ENCODE measurements at places on chromosomes 6 and 20.

GRCh38 chr6:15713325-15713724 lies 50.5 kb upstream of the DTNBP1 start:
- no peak for DNase-seq

- DNase-seq, result peak; percentile 23
Observed at GRCh38 chr20:433300-433975, 25.3 kb downstream of the RBCK1 start.

- no peak for DNase-seq
Observed at GRCh38 chr6:142913511-142914047, 31.4 kb downstream of the HIVEP2 start.

- no peak for DNase-seq
Observed at GRCh38 chr20:17662333-17663039, 19.6 kb downstream of the RRBP1 start.

- DNase-seq, result no peak
Observed at GRCh38 chr6:139903411-139904157, 529.1 kb upstream of the CITED2 start.

- no peak for DNase-seq
Observed at GRCh38 chr6:134774201-134774638, 175.7 kb downstream of the ALDH8A1 start.

DNA sequence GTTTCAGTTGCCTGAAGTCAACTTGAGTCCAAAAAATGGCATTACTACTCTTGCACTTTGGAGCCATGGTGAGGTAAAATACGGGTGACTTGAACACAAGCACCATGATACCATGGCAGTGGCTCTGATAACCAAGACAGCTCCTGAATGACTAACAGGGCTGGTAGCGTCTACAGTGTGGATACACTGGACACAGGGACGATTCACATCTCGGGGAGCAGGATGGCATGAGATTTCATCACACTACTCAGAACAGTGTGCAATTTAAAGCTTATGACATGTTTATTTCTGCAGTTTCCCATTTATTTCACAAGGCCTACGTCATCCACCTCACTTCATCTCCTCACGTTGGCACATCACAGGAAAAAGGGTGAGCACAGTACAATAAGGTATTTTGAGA lies 950.9 kb downstream of the KIF16B start:
- no peak for DNase-seq

DNA sequence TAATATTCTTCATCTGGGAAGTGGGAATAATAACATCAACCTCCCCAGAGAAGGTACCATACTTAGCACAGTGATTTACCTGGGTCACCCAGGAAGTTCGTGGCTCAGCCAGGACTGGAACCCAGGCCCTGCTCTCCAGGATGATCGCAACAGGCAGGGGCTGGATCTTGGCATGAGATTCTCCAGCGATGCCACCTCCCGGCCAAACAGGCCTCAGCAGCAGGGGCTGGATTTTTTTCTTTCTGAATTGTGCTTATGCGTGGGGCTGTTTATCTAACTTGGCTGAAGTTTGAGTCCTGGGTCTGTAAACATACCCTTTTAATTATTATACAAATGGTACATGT lies 129.5 kb upstream of the PTPN1 start:
- DNase-seq, result peak; percentile 73

GRCh38 chr6:151254451-151255081 lies 14.8 kb downstream of the AKAP12 start:
- no peak for DNase-seq

DNA sequence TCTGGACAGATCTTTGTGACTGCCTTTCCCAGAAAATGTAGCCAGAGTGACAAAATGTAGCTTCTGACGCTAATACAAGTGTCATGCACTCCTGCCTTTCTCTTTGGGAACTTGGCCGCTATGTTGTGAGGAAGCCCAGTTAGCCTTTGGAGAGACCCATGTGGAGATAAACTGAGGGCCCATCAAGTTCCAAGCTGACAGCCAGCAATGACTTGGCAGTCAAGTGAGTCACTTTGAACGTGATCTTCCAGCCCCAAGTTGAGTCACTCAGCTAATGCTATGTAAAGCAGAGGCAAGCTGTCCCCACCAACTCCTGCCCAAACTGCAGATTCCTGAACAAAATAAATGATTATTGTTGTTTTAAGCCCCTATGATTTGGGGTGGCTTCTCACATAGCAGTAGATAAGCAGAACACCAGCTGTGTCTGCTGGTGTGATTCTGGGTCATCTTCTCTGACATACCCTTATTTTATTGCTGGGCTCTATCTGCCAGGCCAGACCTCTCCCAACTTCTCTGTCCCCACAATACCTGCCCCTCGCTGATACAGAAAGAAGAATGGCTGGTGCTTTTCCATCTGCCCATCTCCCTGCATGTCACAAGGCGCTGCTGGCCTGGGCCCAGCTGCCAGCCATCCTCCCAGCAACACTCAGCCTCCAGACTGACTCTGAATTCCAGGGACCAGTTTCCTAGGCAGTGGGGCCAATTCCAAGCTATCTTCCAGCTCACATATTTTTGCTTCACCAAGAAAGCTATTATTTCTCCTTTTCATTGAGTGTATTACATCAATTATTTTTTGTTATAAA lies 274.8 kb downstream of the LRFN2 start:
- DNase-seq, result no peak

- no peak for DNase-seq
Observed at GRCh38 chr6:11164717-11165646, 53.5 kb upstream of the ERVFRD-1 start.

DNA sequence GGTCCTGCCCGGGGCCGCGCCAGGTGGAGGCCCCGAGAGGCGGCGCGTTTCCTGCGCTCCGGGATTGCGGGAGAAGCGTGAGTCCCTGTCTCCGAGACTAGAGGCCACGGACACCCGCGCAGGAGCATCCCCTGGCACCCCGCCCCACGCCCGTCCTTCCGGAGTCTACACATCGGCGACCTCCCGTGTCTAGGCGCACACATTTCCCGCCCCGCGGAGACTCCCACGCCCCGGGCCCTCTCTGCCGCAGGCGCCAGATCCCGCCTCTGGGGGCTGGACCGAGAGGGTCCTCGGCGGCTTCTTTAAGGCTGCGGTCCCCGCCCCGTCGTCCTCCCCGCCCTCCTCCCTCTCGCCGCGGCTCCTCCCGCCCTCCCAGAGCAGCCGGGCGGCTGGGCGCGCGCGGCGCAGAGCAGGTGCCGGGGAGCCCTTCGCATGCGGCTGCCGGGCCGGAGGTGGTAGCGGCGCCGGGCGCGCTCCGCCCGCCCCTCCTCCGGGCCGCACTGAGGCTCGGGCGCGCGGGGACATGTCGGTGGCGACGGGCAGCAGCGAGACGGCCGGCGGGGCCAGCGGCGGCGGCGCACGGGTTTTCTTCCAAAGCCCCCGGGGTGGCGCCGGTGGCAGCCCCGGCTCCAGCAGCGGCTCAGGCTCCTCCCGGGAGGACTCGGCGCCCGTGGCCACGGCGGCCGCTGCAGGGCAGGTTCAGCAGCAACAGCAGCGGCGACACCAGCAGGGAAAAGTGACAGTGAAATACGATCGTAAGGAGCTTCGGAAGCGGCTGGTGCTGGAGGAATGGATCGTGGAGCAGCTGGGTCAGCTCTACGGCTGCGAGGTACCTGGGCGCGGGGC lies at the start of gene PPP1R14C:
TSS of gene PPP1R14C (plus strand) at position 375 of the 846 bp plus-strand sequence. CDS start at position 524, 149 bp downstream.
- no peak for DNase-seq

DNA sequence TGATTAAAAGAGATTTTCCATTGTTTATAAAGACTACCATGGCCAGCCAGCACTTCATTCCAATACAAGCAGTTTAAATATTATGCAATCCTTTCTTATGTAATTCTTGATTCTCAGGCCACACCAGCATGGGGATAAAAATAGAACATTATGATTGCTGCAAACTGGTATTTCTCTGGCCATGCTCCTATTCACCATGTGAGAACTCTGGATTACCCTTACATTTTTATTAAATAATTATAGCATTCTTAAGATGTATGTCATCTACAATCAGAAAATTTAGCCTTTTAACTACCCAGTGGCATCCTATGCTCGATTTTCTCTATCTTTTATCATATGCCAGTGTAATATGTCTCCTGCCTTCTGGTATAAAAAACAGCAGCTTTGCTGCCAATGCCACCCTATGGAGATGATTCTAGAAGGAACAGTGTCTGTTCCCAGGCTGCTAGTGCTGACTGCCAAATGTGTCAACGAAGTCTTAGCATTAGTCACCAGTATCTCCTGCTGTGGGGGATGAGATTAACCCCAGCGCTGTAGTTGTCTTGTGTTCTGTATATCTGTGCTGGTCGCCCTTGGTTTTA lies 501.4 kb downstream of the BCKDHB start:
- no peak for DNase-seq

DNA sequence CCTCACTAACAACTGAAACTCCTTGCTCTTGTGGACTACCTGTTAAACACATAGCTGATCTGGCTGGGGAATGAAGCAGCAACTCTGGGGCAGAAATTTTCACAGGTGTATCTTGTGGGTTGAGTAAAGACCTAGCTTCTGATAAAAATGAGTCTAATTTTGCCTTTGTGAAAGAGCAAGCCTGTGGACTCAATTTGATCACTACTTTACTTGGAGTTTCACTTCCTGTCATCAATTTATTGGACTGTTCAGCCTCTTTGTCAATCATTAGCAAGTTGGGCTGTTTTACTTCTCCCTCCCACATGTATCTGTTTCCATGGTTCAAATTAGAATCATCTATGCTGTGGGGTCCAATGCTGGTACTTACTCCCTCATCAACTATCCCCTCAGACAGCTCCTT lies 29.6 kb upstream of the CRIP3 start:
- DNase-seq, result no peak

- no peak for DNase-seq
Observed at GRCh38 chr6:17268114-17268513, 13.0 kb upstream of the RBM24 start.

- DNase-seq, result no peak
Observed at GRCh38 chr6:138555421-138555988, 56.2 kb upstream of the NHSL1 start.

DNA sequence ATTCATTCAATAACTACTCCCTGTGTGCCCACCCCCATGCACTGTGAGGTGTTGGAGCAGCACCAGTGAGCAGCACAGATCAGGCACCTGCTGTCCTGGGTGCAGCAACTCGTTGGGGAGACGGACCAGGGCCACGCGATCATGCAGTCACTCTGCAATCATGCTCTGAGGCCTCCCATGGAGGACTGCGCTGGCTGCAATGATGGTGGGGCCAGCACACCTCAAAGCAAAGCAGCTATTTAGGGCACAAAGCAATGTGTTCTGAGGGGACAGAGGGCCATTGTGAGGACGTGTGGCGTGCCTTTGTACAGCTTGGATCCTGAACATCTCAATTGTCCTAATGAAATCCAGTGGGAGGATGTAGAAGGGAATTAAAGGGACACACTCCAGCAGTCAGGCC lies 41.0 kb upstream of the MPC1 start:
- DNase-seq, result no peak

DNA sequence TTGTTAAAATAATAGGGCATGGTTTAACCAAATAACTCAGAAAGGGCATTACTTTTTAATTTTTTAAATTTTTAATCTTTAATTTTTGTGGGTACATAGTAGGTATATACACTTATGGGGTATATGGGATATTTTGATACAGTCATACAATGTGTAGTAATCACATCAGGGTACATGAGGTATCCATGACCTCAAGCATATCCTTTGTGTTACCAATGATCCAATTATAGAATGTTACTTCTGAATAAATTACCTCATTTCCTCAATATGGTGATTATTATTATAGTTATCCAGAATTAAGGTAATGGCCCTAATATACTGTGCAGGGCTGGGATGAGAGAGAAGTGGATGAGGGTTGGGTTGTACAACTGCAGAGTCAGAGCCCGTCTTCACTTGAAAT lies 45.1 kb upstream of the TMEM30A start:
- DNase-seq, result no peak

DNA sequence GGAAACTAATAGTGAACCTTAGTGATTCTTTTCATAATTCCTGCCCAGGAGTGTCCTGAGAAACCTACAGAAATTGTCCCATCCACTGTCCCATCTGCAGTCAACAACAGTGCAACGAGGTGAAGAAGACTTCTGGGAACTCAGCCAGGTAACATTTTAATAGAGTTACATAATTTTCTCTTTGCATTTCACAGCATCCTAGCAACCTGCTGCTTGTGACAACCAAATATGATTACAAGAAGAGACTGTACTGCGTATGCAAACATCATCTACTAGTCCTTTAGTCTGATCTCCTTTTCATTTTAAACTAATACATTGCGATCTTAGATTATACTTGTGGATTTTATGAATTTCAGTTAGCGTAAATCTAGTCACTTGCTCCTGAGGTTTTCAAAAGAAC lies 951.6 kb downstream of the TFAP2A start:
- DNase-seq, result no peak

DNA sequence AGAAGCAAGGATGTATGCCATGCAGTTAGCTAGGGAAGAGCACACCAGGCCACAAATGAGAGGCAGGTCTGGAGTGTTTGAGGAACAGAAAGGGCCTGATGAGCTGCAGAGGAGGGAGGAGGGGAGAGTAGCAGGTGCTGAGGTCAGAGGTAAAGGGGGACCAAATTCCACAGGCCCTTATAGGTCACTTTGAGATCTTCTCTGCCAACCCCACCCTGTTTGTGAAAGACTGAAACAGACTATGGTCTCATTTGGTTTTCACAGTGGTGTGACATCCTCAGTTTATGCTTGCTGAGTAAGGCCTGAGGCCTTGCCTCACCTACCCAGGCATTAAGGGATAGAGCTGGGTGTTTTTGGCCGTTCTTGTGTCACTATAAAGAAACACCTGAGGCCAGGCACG lies 187.7 kb upstream of the MYLIP start:
- DNase-seq, result no peak

- DNase-seq, result peak; percentile 16
Observed at GRCh38 chr6:109946979-109947378, 31.1 kb upstream of the GPR6 start.

Data from HT-29 (cell line).